Lung (tissue), 17 donors: ENCODE measurements at places on chromosomes 7 and 10. TPM values are rescaled to one million over a fixed set of nuclear protein-coding genes. Genes with fewer than 3 reads are reported as not detected.

Gene ARHGAP22
- total RNA-seq, result 6.9 TPM

Gene ZFAND2A
- 17.3 TPM for total RNA-seq

Gene ZNF680
- total RNA-seq, result 42.0 TPM

Gene KCNH2
- 1.7 TPM for total RNA-seq

Gene SMO
- total RNA-seq, result 4.6 TPM

Gene WNT16
- total RNA-seq, result 0.14 TPM
